ENCODE measurements at places on chromosomes 3 and 15.
A peak's percentile ranks its signal among the peaks of the same experiment; 100 is the strongest.

GRCh38 chr3:168558728-168559411 is 463.1 kb upstream of the GOLIM4 start:
- DNase-seq, result no peak

GRCh38 chr3:173395073-173395411 is 2.5 kb upstream of the NLGN1 start:
- peak; percentile 30 for DNase-seq

DNA sequence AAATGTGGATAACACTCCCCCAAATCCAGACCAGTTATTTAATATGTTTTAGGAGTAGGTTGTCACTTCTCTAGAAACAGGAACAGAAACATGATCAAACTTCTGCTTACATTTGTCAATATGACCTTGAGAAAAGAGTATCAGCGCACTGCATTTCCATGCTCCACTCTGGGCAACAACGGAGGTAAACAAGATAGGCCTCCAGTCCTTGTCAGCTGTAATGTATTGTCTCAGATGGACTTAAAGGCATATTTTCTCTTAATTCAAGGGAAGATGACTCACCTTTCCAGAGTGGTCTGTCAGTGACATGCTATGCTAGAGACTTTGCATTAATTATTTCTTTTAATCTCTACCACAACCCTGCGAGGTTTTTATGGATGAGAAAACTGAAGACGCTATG is 51.6 kb upstream of the TCF12 start:
- no peak for DNase-seq

DNA sequence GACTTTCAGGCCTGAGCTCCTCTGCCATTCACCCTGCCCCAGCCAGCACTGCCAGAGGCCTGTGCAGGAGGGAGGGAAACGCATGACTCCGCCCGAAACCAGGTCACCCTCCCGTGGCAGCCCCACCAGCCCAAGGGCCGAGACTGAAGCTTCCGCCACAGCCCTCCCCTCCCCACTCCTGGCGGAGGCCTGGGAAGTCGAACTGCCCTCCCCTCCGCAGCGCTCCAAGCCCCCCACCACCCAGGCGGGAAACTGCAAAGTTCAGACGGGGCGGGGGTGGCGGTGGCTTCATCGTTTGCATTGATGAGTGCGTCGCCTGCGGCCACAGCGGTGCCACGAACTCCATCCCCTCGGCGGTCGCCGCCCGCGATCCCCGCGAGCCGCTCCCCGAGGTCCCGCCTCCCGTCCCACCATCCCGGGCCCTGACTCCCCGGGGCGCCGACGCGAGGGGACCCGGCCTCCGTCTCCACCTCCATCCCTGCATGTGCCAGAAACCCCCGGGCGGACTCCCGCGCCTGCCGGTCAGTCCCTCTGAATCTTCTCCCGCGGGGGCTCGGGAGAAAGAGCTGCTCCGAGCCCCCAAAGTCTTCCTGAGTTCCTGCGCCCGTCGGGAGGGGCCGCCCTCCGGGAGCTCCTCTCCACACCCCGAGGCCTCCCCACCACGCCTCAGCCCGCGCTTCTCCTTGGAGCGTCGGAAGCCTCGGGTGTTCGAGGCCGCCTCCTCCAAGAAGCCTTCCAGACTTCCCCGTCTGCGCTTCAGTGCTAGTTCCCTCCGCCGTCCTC is 698 bp downstream of the MELTF start:
- peak; percentile 88 for DNase-seq

DNA sequence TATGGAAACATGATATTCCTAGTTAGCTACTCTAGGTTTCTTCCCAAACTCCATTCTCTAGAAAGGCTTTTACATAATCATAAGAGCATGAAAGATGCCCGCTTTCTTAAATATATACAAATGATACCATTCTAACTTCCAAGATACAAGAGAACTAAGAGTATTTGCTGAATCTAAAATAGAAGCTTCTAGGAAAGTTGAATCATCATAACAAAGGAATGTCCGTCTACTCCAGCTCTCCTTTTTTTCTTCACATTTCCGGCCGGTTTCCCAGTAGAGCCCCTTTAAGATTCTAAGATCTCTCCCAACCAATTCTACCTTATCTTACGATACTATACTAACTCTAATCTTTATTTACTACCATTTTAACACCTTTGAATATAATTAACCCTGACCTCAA is 60.1 kb downstream of the RAD18 start:
- no peak for DNase-seq

DNA sequence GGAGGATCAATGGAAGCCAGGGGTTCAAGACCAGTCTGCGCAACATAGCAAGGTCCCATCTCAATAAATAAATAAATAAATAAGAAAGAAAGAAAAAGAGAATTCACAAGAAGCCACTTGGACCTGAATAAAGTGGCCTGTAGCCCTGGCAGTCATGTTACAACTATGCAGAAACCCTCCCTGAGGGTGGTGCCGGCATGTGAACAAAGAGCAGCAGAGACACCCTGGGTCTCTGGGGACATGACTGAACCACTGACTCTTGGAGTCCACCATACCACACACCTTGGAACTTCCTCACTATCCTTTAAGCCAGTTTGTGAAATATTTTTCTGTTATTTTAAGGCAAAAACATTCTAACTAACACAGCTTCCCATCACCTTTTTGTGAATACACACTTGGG is 93.0 kb downstream of the MEIS2 start:
- DNase-seq, result no peak

GRCh38 chr15:43514241-43515057 is 3.0 kb upstream of the MAP1A start:
- DNase-seq, result no peak

DNA sequence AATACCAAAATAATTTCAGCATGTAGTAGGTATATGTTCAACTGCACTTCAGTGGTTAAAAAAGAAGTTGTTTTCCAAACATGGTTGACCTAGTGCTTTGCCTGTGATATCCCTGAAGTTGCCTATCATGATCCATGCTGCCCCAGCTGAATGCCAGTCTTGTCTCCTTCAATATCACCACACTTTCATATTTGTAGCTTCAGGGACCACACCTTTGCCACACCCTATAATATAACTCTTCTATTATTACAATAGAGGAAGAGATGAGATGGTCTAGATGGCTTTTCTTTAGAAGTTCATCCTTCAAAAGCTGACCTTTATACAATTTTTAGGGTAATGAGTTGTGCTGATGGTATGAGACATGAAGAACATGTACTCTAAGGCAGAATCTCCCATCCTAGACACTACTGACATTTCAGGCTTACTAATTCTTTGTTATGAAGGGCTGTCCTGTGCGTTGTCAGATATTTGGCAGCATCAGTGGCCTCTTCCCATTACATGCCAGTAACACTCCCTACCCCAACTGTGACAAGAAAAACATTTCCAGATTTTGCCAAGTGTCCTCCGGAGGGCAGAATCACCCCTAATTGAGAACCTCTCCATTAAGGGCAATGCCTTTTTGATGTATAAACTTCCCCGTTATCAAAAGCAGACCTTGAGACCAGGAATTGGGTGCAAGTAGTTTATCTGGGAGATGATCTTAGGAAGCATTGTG is 76.2 kb upstream of the PLCL2 start:
- no peak for DNase-seq

DNA sequence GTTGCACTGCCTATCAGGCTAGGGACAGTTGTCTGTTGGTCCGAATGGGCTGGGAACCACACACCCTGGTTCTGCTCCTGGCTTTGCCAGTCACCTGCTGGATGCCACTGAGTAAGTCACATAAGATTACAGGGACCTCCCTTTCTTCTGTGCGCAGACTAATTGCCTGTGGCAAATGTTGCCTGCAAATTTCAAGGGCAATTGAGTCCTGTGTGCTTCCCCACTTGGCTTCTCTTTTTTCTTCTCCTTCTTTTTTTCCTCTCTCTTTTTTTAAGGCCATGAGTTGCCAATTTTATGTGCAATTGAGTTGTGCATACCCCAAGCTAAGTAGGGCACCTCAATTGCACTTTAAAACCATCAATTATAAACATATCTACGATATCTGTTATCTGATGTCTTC is 963.4 kb downstream of the MCTP2 start:
- no peak for DNase-seq

Data from 8988T (cell line).